ENCODE measurements at places on chromosomes 11 and 22. TPM values are rescaled to one million over a fixed set of nuclear protein-coding genes. Genes with fewer than 3 reads are reported as not detected.

The CYB5R3 gene
- 189 TPM for polyA plus RNA-seq

The KRTAP5-2 gene
- not detected for polyA plus RNA-seq

The B4GALNT4 gene
- 12.4 TPM for polyA plus RNA-seq

The JHY gene
- polyA plus RNA-seq = 1.4 TPM

The CD81 gene
- polyA plus RNA-seq = 488 TPM

The ZNF280B gene
- 7.6 TPM for polyA plus RNA-seq

The YPEL1 gene
- polyA plus RNA-seq = 26.8 TPM

The SAC3D1 gene
- 15.6 TPM for polyA plus RNA-seq

The OR52I1 gene
- not detected for polyA plus RNA-seq

The TPP1 gene
- polyA plus RNA-seq = 47.9 TPM

The INPP5J gene
- polyA plus RNA-seq = 1.6 TPM

The OVCH2 gene
- polyA plus RNA-seq = 0.79 TPM

The CHRM1 gene
- polyA plus RNA-seq = not detected

The HEPHL1 gene
- not detected for polyA plus RNA-seq

The NOX4 gene
- polyA plus RNA-seq = 2.9 TPM

The OR52E8 gene
- polyA plus RNA-seq = not detected

The CHADL gene
- 4.9 TPM for polyA plus RNA-seq

The ABCC8 gene
- 3.5 TPM for polyA plus RNA-seq

The KCNC1 gene
- polyA plus RNA-seq = 2.4 TPM

The SEPTIN5 gene
- 130 TPM for polyA plus RNA-seq

The TRIM49 gene
- polyA plus RNA-seq = not detected

The DERL3 gene
- polyA plus RNA-seq = 1.2 TPM

The PAX6 gene
- not detected for polyA plus RNA-seq

The VPS37C gene
- polyA plus RNA-seq = 22.0 TPM

The SLC22A6 gene
- polyA plus RNA-seq = not detected

The SLC22A9 gene
- not detected for polyA plus RNA-seq

The C11orf97 gene
- not detected for polyA plus RNA-seq

The TPH1 gene
- polyA plus RNA-seq = 0.79 TPM

The C22orf15 gene
- polyA plus RNA-seq = 0.50 TPM

The LRRC10B gene
- polyA plus RNA-seq = not detected

The MS4A4E gene
- 2.0 TPM for polyA plus RNA-seq

The PAK1 gene
- polyA plus RNA-seq = 98.0 TPM

The NXPE2 gene
- 0.10 TPM for polyA plus RNA-seq

The RAB3IL1 gene
- polyA plus RNA-seq = 31.7 TPM

The SSH3 gene
- 20.5 TPM for polyA plus RNA-seq

The MTA2 gene
- 42.0 TPM for polyA plus RNA-seq

The UQCC3 gene
- 5.8 TPM for polyA plus RNA-seq

The TRIM29 gene
- polyA plus RNA-seq = 2.9 TPM

The THRSP gene
- 1.2 TPM for polyA plus RNA-seq

The JOSD1 gene
- 37.2 TPM for polyA plus RNA-seq

The MYOD1 gene
- 100 TPM for polyA plus RNA-seq

The CTSF gene
- 27.0 TPM for polyA plus RNA-seq

The CYP2D6 gene
- 1.4 TPM for polyA plus RNA-seq

The TCN1 gene
- 0.31 TPM for polyA plus RNA-seq

The OSM gene
- 0.17 TPM for polyA plus RNA-seq

The ROBO4 gene
- 43.3 TPM for polyA plus RNA-seq

The PRRG4 gene
- polyA plus RNA-seq = 0.36 TPM

The MMP27 gene
- not detected for polyA plus RNA-seq

The SLC25A18 gene
- polyA plus RNA-seq = 0.71 TPM

The TREH gene
- 0.25 TPM for polyA plus RNA-seq

The IL18BP gene
- polyA plus RNA-seq = 7.4 TPM

The NXPE4 gene
- polyA plus RNA-seq = not detected

The MMP8 gene
- polyA plus RNA-seq = 0.10 TPM

The RBM4 gene
- 141 TPM for polyA plus RNA-seq

The RCN1 gene
- 140 TPM for polyA plus RNA-seq

The APOA4 gene
- polyA plus RNA-seq = not detected

The TMEM45B gene
- 0.66 TPM for polyA plus RNA-seq

The RCOR2 gene
- polyA plus RNA-seq = 11.0 TPM

The ST14 gene
- polyA plus RNA-seq = 0.67 TPM
